ENCODE measurements at places on chromosomes 1 and 21.

GRCh38 chr1:50419907-50420677, 3.2 kb downstream of the DMRTA2 start:
- DNase-seq: no peak

GRCh38 chr1:119725626-119726025, 13.9 kb downstream of the PHGDH start:
- no peak for DNase-seq

DNA sequence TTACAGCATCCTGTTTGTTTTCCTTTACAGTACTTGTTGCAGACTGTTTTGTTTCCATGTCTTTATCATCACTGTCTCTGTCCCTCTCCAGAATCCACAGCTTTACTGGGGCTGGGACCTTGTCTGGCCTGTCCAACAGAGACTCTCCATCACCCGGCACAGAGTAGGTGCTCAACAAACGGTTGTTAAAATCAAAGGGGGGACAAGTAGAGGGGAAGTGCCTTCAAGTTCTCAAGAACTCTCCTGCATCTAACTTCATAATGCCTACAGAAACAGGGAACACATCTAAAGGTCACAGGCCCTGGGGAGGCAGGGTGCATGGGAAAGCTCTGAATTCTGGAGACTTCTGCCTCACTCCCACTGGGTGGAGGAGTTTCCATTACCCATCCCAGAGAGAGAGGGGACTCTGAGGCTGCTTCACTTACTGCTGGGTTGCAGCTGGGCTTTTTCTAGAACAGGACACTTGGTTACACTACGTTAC, 2.3 kb upstream of the ECE1 start:
- no peak for DNase-seq

DNA sequence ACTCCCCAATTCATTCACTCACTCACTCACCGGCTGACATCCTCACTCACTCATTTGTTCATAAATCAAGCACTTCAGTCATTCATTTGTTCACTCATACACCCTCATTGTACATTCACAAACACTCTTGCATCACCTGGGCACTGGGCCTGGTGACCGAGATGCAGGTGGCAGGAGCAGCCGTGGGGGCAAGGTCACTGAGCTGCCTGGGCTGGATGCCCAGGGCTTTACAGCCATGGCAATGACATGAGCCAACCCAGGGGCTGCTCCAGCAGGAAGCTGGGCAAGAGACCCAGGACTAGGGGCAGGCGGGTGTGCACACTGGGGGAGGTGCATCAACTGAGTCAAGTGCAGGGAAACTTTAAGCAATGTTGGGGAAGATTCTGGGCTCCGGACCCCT, 113.6 kb upstream of the IGSF21 start:
- DNase-seq: no peak

GRCh38 chr21:38958323-38958705, 152.6 kb downstream of the ETS2 start:
- DNase-seq: no peak

DNA sequence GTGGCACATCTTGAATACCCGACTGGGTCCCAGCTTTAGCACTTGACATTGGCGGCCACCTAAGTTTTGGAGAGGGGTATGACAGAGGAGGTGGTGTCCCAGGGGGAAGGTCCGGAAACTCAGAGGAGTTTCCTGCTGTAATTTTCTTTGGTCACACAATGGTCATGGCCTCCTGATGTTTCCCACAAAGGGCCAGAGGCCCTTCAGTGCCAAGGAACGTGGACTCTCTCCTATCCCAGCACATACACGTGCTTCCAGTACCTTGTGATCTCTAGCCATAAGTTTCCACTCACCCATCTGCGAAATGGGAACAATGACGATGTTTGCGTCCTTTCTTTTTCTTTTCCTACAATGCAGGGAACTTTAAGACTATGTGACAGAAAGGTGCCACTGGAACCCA, 13.2 kb downstream of the CAPN2 start:
- no peak for DNase-seq

DNA sequence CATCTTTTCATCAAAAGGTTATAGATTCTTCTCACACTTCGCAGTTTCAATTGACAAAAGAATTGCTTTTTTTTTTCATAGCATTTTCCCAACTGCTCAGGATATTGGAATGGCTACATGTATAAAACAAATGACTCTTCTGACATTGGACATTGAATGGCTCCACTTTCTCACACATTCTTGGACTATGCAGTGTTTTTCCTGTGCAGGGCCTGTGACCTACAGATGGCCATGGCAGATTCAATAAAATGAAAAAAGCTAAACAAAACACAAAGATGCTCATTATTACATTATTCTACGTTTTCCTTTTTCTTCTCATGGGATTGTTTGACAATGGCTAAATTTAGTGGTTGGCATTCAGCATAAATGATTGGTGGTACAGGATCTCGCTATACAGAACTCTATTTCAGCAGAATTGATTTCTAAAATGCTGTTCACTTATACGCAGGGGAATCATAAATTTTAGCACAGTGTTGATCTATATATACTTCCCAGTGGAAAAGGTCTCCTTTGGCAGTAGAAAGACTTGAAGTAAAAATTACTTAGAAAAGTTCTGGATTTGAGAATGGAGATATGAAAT, 115.6 kb upstream of the ADAMTS5 start:
- no peak for DNase-seq

GRCh38 chr1:24586970-24587820, 31.3 kb downstream of the NCMAP start:
- peak; percentile 0 for DNase-seq

DNA sequence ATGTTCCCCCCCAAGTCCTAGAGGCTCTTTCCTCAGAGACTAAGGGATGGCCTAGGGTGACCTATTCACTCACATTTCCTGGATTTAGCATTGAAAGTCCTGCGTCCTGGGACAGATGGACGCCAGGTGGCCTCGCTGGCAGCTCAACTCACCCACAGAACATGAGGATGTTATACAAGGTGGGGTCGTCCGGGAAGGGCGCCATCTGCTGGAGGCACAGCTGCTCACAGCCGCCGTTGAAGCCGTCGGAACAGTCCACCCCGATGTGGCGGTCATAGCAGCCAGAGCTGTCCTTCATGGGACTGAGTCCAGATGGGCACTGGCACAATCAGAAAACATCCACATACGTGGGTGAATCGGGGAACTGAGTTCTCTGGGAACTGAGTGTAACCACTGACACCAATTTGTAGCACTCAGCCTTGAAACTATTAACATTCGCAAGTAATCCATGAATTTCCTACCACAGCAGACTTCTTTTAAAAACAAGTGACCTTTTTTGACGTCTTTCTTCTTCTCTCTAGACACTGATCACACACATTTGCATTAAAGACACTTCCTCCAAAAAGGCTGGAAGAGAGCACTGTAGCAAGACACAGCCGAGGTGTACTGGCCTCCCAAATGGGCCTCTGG, 215.4 kb downstream of the ASTN1 start:
- DNase-seq: no peak

DNA sequence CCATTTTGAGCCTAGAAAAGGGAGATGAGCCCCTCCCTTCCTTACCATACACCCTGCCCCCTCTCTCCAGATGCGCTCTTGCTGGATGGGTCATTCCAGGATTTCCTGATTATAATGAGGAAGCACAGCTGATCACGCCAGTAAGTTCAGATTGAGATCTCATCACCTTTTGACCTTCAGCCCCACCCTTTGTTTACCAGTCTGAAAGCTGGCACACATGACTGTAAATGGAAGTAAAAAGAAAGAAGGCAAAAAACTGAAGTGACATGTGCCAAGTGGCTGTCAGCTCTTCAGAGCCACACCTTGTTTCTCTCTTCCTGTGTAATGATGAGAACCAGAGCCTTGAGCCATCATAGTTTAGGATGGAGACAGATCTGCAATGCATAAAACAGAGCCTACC, 27.9 kb downstream of the S1PR1 start:
- no peak for DNase-seq

GRCh38 chr1:39110325-39110851, 84.2 kb downstream of the NDUFS5 start:
- DNase-seq: no peak

DNA sequence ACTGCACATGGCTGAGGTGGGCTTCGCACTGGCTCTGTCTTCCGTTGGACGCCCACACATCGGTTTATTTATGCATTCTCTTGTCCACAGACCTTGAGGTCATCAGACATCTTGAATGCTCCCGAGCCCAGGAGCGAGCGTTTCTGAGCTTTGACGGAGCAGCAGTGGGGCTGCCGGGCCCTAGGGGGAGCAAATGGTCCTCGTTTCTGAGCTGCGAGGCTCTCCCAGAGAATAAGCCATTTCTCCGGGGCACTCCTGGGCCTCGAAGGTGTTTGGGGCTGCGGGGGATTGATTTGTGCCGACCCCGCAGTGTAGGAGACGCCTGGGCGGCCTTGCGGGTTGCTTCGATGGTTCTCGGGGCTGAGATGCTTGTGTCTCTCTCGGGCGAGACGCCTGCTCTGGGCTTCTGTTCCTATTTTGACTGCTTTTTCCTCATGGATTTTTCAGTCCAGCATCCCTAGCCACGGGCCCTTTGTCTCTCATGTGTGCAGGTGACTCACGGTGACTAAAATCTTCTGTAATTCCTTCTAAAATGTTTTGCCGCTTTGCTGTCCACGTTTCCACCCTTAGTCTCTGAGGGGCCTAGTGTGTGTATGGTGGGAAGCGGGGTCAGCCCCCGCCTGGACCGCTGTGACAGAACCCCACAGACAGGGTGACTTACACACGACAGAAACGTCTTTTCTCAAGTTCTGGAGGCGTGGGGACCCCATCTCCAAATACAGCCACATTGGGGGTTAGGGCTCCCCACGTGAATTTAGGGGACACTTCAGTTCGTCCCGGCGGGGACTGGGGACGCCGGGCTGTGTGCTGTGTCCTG, 62.1 kb downstream of the FAAP20 start:
- DNase-seq: no peak

GRCh38 chr1:89668961-89669360, 36.0 kb downstream of the LRRC8C start:
- DNase-seq: no peak

GRCh38 chr1:62040973-62041372, 153.7 kb upstream of the L1TD1 start:
- no peak for DNase-seq

DNA sequence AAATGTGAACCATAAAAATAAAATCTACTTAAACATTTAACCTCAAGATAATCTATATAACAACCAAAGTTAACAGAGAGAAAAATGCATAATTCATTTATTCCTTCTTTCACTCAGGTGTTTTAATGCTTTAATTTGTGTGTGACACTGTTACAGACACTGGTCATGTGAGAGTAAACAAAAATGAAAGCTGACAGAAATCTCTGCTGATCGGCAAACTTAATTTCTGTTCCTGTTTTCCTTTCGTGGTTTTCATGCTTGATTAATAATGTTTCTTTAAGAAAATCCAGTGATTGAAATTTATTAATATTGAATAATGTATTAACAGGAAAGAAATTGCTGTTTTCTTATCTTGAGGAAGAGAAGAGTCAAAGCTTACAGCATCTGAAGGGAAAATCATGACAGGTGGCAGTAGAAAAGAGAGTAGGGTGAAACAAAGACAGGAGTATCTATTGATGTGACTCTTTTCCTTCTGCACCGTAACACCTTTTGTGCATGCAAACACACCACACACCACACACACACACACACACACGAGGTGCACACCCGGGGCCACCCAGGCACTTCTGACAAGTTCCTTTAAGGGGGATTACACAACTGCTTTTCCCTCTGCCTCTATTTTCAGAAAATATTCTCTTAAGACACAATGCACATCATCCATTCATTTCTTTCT, 1.6 kb downstream of the OR2AK2 start:
- DNase-seq: no peak

DNA sequence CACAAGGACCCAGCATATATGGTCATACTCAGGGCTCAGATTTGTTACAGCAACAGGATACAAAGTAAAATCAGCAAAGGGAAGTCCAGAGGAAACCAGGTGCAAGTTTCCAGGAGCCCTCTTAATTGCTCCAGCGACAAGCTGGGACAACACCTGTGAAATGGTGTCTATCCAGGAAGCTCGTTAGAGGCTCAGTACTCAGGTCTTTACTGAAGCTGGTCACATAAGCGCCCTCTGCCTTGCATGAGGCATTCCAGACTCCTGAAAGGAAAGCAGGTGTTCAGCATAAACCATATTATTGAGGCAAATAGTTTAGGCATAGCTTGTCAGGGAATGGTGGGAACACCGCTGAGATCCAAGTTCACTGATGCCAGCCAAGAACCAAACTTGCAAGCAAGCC, 231.0 kb downstream of the SLC35F3 start:
- peak; percentile 43 for DNase-seq

DNA sequence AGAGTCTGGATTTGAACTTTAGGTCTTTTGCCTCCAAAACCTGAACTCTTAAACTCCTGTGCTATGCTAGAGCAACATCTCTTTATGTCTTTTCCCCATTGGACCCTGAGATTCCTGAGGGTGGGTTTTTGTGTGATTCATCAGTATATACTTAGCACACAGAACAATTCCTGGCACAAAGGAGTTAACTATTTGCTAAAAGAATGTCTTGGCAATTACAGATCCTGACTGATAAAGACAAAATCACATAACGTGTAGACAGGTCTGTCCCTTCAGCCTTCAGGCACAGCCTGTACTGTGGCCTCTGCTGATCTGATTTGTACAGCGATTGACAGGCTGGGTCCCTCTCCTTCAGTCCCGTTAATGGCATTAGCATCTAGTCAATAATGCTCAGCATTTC, 162.4 kb upstream of the BEND5 start:
- DNase-seq: no peak

DNA sequence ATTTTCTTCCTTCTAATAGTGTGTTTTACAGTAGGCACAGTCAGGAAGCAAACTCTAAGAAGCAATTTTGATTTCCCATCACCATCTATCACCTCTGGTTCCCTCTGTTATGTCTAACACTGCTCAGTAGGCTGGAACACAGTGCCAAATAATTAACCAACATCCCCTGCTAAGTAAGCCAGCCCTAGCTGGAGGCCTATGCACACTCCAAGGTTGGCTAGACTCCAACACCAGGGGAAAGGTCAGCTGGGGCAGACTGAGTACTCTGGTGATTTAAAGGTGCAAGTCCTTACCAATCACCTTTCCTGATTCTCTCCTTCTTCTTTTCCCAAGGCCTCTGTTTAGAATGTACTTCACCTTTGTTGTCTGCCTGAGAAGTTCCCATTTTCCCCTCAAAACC, 46.5 kb upstream of the BEND5 start:
- peak; percentile 65 for DNase-seq

- no peak for DNase-seq
Measured at GRCh38 chr1:182971219-182971618, 18.3 kb upstream of the SHCBP1L start.

DNA sequence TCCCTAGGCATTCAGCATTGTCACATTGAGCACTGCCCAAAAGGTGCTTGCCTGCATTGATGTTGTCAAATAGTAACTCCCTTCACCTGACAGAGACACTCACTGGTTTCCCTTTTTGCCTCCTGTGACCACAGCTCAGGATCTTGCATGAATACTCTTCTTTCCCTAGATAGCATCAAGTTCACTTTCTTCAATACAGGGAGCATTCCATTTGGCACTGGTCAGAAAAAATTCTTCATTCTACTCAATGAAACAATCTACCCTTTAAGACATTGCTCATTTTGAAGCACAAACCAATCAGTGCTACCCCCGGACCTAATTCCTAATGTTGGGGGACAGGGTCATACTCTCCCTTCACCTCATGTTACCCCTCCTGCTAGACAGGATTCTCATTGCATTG, 319.0 kb upstream of the SNX7 start:
- DNase-seq: no peak

Measured in NCI-H774 (cell line).